ENCODE measurements at places on chromosomes 3 and 15. TPM values are rescaled to one million over a fixed set of nuclear protein-coding genes. Genes with fewer than 3 reads are reported as not detected.

GRCh38 chr3:46690798-46691197 is 2.7 kb downstream of the ALS2CL start:
- DNase-seq = no peak

DNA sequence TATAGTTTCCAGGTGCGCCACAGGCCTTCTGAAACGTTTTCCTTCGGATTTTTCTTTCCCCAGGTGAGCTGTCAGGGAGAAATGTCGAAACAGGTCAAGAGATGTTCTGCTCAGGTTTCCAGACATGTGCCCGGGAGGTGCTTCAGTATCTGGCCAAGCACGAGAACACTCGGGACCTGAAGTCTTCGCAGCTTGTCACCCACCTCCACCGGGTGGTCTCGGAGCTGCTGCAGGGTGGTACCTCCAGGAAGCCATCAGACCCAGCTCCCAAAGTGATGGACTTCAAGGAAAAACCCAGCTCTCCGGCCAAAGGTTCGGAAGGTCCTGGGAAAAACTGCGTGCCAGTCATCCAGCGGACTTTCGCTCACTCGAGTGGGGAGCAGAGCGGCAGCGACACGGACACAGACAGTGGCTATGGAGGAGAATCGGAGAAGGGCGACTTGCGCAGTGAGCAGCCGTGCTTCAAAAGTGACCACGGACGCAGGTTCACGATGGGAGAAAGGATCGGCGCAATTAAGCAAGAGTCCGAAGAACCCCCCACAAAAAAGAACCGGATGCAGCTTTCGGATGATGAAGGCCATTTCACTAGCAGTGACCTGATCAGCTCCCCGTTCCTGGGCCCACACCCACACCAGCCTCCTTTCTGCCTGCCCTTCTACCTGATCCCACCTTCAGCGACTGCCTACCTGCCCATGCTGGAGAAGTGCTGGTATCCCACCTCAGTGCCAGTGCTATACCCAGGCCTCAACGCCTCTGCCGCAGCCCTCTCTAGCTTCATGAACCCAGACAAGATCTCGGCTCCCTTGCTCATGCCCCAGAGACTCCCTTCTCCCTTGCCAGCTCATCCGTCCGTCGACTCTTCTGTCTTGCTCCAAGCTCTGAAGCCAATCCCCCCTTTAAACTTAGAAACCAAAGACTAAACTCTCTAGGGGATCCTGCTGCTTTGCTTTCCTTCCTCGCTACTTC is 3.8 kb downstream of the BHLHE40 start:
- no peak for DNase-seq

DNA sequence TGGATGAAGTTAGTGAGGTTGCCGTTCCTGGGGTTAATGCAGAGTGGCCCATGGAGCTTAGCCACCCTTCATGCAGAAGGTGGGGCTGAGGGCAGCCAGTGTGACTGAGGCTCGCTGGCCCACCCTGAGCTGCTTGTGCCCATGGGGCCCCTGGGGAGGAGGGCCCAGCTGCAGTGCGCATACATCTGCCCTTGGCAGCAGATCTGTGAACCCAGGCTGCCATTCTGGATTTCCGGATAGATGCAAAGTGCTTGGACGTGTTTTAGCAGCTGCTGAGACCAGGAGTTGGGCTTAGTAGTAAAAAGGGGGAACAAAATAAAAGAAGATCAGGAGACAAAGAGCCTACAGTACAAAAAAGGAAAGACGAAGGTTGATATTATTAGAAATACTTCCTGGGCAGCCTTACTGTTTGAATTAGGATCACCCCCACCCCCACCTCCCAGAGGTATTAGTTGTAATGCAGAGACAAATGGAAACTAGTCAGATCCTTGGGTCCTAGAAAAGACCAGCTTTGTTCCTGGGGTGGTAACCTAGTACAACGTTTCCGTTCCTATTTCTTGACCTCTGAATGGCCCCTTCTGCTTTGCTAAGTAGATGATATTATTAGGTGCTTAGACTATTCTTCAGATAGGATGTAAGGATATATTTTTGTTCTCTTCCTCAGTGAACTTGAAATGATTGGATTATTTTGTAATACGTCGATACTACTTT is 70.2 kb downstream of the IGF1R start:
- no peak for DNase-seq

PLA2G4D gene
- not detected for total RNA-seq

THSD4 gene
- 6.8 TPM for total RNA-seq
